ENCODE measurements at places on chromosomes 2 and 18.

GRCh38 chr2:62364791-62365528 lies 141.0 kb downstream of the TMEM17 start:
- DNase-seq = no peak

DNA sequence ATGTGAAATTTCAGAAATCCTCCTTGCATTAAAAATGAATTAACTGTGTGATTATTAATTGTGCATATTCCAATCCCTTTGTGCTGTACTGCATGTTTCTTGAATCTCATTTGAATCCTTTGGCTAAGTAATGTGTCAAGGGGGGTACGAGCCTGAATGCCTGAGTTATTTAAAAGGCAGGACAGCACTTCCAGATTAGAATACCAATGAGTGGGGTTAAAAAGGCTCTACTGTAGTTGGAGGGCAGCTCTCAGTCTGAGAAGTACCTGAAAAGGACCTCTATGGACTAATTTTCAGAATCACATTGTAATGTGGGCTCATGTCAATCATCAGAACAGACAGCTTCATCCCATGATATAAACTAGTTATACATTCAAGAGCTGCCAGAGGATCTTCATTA lies 423.0 kb downstream of the GRB14 start:
- DNase-seq = no peak

- no peak for DNase-seq
Measured at GRCh38 chr2:224217962-224218347, 178.9 kb upstream of the SERPINE2 start.

GRCh38 chr2:113102133-113102532 lies 25.3 kb upstream of the IL1RN start:
- DNase-seq = no peak

DNA sequence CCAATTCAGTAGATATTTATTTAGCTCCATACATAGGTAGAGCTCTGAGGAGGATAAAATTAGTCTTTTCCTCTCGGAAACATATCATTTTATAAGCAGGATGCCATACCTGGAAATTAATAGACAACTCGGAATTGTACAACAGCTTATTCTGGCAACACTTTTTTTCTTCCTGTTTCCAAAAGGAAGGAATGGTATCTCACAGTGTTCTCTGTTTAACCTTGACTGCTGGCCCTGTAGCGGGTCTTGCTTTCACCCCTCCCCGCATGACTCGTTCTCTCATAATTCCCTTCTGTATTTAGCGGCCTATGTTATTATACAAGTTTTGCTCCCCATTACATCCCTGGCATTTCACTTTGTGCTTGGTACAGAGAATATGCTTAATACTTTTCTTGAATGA lies 2.5 kb upstream of the KYNU start:
- no peak for DNase-seq

- no peak for DNase-seq
Measured at GRCh38 chr2:3965953-3966352, 262.6 kb downstream of the DCDC2C start.

DNA sequence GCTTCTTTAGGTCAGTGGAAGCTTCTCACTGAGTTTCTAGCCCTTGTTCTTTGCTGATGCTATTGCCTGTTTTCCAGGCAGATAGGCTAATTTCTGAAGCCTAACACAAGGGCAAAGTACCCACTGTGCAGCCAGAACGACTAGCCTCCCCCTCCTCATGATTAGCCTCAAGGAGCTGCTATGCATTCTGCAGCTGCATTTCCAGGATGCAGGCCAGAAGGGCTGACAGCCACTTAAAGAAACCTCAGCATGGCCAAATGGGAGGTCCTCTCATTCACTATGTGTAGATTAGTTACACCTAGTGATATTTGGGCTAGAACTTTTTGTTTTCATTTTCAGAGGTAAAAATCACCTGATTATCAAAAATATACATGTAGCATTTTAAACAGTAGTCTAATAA lies 216.0 kb downstream of the RAD51AP2 start:
- DNase-seq = no peak

Data from HL-60 (cell line).